ENCODE measurements at places on chromosomes 1 and 21.

- no peak for DNase-seq
Observed at GRCh38 chr1:53631622-53632310, 107.2 kb downstream of the GLIS1 start.

- DNase-seq: no peak
Observed at GRCh38 chr1:234628089-234628488, 18.1 kb upstream of the IRF2BP2 start.

DNA sequence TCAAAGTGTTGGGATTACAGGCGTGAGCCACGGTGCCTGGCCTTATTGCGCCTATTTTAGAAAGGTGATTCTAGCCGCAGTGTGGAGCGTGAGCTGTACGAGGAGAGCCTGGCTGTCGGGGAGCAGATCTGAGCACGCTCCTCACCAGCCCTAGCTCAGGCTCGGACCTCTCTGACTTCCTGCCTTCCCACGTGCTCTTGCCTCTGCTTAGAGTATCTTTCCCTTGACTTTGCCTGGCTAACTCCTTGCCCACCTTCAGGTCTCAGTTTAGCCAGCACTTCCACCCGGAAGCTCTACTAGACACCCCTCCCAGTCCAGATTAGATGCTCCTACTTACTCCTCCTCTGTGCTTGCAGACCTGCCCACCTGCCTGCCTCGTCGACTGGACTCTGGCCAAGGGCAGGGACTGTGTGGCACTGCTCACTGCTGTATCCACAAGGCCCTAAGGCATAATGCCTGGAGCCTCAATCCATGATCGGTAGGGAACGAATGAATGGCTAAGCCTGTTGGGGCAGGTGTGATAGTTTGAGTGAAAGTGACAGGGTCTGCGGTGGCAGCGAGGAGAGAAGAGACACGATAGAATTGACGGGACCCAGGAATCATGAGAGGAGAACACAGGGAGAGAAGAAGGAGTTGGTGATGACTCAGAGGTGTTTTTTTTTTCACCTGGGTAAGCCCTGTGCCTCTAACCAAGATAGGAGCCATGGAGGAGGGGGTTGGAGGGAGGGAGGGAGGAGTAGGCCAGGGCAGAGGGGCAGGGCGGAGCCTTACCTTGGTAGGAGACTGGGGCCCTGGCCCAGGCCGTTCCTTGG lies 28.1 kb upstream of the WASF2 start:
- DNase-seq: no peak

- DNase-seq: no peak
Observed at GRCh38 chr1:209937996-209938959, at the start of gene SYT14. TSS of gene SYT14 (plus strand) at chr1:209938217. CDS start at chr1:209938265, 48 bp downstream.

- no peak for DNase-seq
Observed at GRCh38 chr1:32761253-32761877, 55.8 kb downstream of the YARS1 start.

- DNase-seq: no peak
Observed at GRCh38 chr1:21337928-21338572, 47.8 kb upstream of the ECE1 start.

DNA sequence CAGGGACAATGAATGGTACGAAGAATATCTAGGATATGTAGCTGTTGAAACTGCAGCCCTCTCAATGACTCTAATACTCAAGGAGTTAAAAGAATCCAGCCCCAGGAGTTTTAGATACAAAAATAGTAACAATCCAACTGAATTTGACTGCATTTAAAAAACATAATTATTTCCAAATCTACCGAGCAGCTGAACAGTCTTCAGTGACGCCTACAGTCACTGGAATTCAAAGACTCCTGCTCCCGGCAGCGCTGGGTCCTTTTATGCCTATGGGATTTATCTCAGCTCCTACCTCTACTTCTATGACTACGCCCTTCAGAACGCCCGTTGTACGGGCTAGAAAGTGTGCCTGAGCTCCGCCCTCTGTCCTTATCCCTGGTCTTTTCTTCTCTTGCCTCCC lies 55.7 kb downstream of the WARS2 start:
- DNase-seq: no peak

DNA sequence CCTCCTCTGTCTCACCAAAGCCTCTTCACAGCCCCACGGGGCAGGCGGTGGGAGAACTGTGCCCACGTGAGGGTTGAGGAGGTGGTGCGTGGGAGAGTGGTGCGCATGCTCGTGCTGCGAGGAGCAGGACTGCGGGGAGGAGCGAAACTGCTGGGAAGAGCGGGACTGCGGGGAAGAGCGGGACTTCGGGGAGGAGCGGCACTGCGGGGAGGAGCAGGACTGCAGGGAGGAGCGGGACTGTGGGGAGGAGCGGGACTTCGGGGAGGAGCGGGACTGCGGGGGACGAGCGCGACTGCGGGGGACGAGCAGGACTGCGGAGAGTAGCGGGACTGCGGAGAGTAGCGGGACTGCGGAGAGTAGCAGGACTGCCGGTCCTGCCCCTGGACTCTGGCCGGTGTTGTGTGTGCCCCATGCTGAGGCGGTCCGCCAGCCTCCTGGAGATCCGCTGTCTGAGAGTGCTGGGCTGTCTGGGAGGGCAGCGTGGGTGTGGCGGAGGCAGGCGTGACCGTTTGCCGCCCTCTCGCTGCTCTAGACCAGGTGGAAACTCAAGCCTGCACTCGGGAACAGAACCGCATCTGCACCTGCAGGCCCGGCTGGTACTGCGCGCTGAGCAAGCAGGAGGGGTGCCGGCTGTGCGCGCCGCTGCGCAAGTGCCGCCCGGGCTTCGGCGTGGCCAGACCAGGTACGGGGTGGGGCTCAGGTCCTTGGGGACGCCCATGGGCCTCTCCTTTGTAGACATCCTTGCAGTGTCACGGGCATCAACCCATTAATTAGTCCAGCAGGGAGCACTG lies 24.6 kb downstream of the TNFRSF1B start:
- no peak for DNase-seq

DNA sequence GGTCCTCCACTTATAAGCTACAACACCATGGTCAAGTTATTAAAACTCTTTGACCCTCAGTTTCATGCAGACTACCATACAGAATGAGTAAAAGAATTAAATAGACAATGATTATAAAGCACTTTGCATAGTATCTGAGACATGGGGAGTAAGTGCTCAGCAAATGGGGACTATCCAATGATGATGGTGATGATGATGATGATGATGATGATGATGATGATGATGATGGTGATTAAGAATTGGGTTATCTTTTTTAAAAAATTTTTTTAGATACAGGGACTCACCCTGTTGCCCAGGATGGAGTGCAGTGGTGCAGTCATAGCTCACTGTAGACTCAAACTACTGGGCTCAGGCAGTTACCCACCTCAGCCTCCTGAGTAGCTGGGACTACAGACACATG lies 8.1 kb upstream of the EPS15 start:
- no peak for DNase-seq

- no peak for DNase-seq
Observed at GRCh38 chr1:192378276-192378675, 61.5 kb downstream of the RGS21 start.

Data from CD4-positive, alpha-beta T cell treated with Interleukin-4 for 1 hour (primary cell).